Stimulated activated CD4-positive, alpha-beta T cell treated with anti-CD3 and anti-CD28 coated beads, Interleukin-15, amount 100 ng/mL, for 1 hour (primary cell): ENCODE measurements at places on chromosomes 6 and 20.

DNA sequence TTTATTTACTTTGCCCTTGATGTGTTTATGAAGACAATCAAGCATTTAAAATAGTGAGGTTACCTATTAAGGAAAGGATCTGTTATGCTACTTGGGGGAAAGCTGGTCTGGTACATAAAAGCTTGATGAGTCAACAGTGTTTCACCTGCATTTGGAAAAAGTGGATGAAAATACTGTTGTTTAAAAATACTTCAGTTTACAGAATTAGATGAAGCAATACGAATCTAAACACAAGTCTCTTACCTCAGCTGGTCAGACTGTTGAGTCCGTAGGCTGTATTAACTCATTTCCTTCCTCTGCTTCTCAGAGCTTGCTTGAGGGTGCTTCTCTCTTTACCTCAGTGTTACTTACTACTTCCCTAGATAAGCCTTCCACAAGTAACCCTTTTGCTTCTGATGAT, 36.1 kb downstream of the NKX2-4 start:
- DNase-seq = no peak

DNA sequence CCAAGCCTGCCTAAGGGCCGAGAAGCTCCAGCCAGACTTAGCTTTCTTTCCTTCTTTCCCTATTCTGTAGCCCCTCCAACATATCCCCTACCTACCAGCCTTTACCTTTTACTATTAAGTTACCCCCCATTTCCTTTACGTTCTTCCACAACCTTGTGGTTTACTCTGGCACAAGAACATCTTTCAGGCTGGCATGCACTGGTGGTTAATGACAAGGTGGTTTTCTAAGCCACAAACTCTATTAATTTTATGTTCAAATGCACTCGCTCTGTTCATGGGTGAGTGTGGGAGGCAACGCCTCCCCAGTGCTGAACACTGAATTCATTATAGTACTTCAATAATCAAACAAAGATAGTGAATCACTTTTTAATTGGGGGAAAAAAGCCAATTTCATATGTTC, 64.4 kb downstream of the TRERF1 start:
- DNase-seq = no peak

DNA sequence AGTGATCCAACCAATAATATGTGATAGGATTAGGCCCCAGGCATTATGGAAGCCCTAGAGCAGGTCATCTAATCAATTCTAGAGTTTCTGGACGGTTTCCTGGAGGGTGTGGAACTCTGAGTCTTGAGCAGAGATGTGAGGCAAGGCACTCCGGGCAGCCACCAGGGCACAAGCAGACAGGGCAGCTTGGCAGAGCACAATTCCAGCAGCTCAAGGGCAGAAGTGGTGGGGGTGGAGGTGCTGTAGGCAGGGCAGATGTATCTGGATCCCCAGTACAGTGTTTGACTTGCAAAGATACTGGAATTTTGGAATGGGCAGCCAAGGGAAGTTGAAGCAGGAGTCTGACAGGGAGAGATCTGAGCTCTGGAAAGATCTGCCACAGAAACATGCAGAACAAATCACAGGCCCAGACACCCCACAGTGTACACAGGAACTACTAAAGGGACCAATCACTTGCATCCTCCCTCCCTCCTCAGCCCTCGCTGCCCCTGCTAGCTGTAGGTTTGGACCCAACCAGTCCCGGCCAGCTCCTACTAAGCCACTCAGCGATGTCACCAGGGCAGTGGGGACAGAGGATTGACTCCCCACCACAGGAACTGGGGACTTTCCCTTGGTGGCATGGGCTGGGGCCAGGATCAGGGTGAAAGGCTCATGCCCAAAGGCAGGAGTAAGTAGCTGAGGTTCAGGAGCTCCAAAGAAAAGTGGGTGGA, 47.0 kb downstream of the TFEB start:
- DNase-seq = no peak

DNA sequence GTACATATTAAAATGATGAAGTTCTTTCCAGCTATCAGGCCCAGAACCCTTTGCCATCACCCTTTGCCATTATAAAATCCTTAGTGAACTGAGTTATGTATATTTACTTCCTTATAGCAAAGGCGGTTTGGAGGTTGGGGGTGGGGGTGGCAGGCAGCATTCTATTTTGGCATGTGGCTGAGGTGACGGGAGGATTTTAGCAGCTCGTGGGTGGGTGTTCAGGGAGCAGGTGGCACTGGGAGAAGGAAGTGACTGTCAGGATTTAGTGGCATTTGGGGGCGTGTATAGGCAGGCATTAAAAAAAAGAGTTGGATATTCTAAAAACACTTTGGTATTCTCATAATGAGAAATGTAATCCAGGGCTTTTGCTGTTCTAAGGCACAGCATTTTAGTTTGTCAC, 150.7 kb downstream of the RIMS1 start:
- no peak for DNase-seq

GRCh38 chr6:51147756-51148155, 329.1 kb downstream of the TFAP2B start:
- DNase-seq = no peak

DNA sequence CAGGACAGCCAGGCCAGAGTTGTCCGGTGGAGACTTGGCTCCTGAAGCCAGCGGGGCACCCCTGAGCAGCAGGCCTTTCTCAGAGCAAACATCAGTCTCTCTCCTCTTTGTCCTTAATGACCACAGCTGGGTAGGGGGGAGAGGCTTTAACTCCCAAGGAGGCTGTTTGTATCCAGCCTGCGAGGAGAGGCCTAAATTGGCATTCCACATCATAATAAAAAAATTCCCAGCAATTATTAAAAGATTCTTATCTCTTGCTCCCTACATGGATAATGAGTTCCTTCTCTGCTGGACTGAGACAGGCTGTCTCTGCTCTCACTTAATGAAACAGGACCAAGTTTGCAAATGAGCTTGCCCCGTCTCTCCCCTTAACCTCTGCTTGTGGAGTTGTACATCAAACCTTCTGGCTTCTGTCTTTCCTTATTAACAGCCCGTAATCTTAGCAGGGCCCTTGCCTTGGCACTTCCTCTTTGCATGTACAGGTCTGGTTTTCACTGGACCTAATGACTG, 838.2 kb downstream of the MAFB start:
- DNase-seq = no peak

DNA sequence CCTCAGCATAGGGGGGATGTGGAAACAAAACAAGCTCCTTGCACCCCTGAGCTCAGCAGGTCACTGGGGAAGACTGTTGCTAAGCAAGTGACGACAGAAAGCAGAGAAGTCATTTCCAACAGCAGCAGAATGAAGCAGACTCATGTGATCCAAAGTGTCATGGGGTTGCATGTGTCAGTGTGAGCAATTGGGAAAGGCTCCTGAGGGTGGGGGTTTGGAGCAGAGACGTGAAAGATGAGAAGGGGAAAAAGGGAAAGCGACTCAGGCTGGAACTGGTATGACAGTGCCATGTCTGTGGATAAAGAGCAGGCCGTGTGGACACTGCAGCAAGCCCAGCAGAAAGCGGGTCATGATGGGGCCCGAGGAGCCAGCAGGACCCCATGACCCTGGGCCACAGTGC, 363.9 kb downstream of the PREX1 start:
- DNase-seq = no peak

- DNase-seq = no peak
Observed at GRCh38 chr6:37618916-37619590, 78.6 kb downstream of the MDGA1 start.

DNA sequence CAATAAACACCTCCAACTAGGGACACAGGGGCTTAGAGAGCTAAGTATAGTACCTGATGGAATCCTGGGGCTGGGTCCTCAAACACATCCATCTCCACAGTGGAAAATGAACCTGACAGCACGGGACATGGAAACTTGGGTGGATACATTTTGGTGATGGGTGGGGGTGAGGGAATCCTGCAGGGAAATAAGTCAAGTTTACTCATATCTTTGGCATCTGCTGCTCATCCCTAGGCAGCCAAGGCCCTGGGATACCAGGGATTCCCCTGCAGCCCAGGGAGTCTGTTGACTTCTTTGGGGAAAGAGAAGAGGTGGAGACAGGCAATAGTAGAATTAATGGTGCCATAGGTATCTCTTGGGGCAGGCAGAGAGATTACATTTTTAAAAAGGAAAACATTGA, 6.6 kb downstream of the APOBEC2 start:
- no peak for DNase-seq

GRCh38 chr20:10218536-10219451, at the start of gene SNAP25:
SNAP25 (plus strand) TSS chr20:10218830; CDS start chr20:10275492, 56,662 bp downstream.
- no peak for DNase-seq

GRCh38 chr20:57433657-57434389, 42.6 kb downstream of the RBM38 start:
- DNase-seq = no peak

DNA sequence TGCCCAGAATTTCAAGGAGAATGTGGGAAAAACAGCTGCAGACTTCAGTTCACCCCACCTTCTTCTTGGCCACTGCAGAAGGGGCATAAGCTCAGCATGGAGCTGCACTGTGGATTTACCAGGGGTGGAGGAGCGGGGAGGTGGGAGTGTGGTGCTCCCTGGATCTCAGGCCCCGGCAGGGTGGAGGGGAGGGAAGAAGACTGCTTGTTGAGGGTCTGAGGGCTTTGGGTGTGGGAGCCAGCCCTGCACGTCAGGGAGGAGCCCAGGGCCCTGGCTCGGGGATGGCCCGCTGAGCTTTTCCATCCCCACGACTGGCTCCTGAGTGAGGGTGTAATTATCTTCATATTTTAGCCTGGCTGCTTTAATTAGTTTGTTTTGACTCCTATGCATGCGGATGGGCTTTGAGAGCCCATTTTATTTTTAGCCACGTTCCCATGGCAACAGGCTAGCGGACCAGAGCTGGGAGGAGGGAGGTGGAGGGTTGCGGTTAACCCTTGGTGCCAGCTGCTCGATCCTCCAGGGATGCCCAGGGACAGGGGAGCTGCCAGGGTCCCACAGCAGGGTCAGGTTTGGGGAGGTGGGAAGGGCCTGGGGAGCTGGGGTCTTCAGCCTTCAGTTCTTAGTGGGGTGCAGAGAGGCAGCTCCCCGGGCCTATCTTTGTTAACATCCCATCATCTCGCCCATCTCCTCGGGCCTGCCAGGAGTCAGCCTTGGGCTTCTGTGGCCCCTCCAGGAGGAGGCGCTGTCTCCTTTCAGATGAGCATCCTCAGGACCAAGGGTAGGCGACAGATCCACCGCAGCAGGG, 68.2 kb downstream of the RAB44 start:
- peak; percentile 68 for DNase-seq

DNA sequence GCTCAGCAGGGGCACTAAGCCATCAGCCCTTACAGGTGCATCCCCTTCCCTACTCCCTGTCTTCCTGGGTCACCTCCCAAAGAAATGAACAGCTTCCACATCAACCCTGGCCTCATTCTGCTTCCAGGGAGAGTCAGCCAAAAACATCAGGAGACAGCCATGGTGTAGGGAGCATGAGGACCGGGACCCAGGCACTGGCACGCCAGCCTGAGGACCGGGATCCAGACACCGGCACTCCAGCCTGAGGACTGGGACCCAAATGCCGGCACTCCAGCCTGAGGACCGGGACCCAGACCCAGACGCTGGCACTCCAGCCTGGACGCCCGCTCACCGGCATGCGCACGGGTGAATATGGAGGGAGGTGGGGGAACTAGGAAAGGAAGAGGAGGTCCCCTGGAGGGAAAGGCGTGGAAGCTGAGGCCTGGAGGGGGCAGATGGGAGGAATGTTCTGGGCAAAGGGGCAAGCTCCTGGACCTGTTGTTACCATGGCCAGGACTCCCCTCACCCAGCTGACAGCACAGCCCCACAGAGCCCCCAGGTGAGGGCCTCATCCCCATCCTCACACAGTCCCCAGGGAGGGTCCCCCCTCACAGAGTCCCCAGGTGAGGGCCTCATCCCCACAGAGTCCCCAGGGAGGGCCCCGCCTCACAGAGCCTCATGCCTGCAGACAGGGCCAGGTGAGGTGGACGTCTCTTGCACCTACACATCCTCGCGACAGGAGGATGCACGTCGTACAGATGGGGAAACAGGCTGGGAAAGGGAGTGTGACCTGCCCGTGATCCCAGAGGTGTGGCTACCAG, 26.0 kb upstream of the MRGBP start:
- no peak for DNase-seq

DNA sequence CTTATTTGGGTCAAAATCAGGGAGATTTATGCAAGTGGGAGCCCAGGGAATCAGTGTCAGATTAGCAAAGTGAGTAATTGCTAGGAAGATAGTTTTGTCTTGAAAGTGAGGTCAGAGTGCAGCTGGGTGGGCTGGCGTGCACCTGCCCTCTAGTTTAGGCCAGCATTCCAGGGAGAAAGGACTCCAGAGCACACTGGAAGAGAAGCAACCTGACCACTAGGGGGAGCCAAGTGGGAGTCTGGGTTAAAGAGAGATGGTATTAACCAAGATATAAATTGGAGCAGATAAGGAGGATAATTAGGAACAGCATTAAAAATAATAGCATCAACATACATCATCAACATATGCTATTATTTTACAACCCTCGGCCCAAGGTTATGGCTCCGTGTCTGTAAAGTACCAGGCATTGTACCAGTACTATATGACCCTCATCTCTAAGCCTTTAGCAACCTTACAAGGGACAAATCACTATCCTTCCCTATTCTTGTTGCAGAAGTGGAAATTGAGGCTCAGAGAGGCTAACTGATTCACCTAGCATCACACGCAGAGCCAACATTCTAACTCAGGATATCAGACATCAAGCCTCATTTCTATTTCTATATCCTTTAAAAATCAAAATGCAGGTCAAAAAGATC, 57.8 kb downstream of the SLC2A10 start:
- no peak for DNase-seq

GRCh38 chr20:45090481-45090880, 10.4 kb downstream of the KCNS1 start:
- no peak for DNase-seq

DNA sequence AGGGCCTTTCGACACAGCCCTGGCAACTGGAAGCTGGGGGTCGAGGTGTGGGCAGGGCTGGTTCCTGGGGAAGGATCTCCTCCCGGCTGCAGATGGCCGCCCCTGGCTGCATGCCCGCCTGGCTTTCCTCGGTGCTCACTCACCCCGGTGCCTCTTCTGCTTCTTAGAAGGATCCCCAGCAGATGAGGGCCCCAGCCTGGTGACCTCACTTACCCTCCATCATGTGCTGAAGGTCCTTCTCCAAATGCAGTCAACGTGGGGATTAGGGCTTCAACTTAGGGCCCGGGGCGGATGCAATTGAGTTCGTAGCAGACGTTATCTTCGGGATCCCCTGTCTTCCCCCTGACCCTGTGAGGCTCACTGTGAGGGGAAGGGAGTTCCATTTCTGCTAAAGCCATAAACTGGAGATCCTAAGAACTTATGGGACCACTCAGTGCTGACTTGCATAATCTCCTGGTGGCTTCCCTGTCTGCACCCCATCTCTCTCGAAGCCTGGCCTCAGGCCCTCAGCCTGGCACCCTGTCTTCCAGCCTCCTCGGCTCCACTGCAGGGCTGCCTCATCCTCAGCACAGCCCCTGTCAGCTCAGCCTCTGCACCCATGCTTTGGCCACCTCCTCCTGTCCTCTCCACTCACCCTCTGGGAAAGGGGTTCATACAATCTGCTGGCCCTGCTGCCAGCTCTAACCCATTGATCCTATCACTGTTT, 92.6 kb downstream of the THBS2 start:
- no peak for DNase-seq

- DNase-seq = no peak
Observed at GRCh38 chr6:97095311-97095850, 170.9 kb downstream of the KLHL32 start.
